ENCODE measurements at places on chromosomes 7 and 10. TPM values are rescaled to one million over a fixed set of nuclear protein-coding genes. Genes with fewer than 3 reads are reported as not detected.

The C10orf105 gene
- polyA plus RNA-seq = 0.06 TPM

The GDF10 gene
- polyA plus RNA-seq = not detected

The SLC26A5 gene
- polyA plus RNA-seq = not detected

The C10orf62 gene
- not detected for polyA plus RNA-seq

The ATOH7 gene
- polyA plus RNA-seq = not detected

The PTPRE gene
- polyA plus RNA-seq = 4.7 TPM

The CLDN4 gene
- polyA plus RNA-seq = 0.10 TPM

The NUDT13 gene
- 1.2 TPM for polyA plus RNA-seq

The NRG3 gene
- polyA plus RNA-seq = not detected

The CYP3A4 gene
- not detected for polyA plus RNA-seq

The KCNMA1 gene
- 25.1 TPM for polyA plus RNA-seq

The MYH16 gene
- not detected for polyA plus RNA-seq

The STX1A gene
- polyA plus RNA-seq = 10.1 TPM

The GPER1 gene
- 6.7 TPM for polyA plus RNA-seq

The STAG3 gene
- polyA plus RNA-seq = 0.65 TPM

The LRRC18 gene
- not detected for polyA plus RNA-seq

The SPRN gene
- 0.32 TPM for polyA plus RNA-seq

The GIMAP7 gene
- not detected for polyA plus RNA-seq

The RPA3 gene
- 71.8 TPM for polyA plus RNA-seq

The FBXL13 gene
- 0.24 TPM for polyA plus RNA-seq

The HMX2 gene
- not detected for polyA plus RNA-seq

The OR6B1 gene
- polyA plus RNA-seq = not detected

The LLCFC1 gene
- polyA plus RNA-seq = not detected

The TMEM254 gene
- polyA plus RNA-seq = 38.4 TPM

The RSPH10B2 gene
- polyA plus RNA-seq = not detected

The PLXDC2 gene
- polyA plus RNA-seq = 0.81 TPM

The VSTM2A gene
- polyA plus RNA-seq = not detected

The OR2A7 gene
- 0.22 TPM for polyA plus RNA-seq

The MYL10 gene
- not detected for polyA plus RNA-seq

The DYNC1I1 gene
- polyA plus RNA-seq = 0.53 TPM

The EVX1 gene
- not detected for polyA plus RNA-seq

The SLC25A13 gene
- 4.8 TPM for polyA plus RNA-seq

The TRIM50 gene
- not detected for polyA plus RNA-seq

The HDAC9 gene
- 1.5 TPM for polyA plus RNA-seq

The SLC26A4 gene
- polyA plus RNA-seq = 0.24 TPM

The PNLIP gene
- polyA plus RNA-seq = not detected

The SLC13A1 gene
- polyA plus RNA-seq = not detected
